ENCODE measurements at places on chromosomes 2 and 18.

- no peaks in the 10 kb centered on the region for H3K27me3 ChIP-seq
- no peaks in the 10 kb centered on the region for H3K4me1 ChIP-seq
- no peaks in the 10 kb centered on the region for H3K36me3 ChIP-seq
- H3K27ac ChIP-seq = no peak overlapping the region
- H3K4me3 ChIP-seq = no peak overlapping the region
- no peak for DNase-seq
Observed at GRCh38 chr2:201966691-201967438, 66.8 kb upstream of the FZD7 start.

- no peak for DNase-seq
- no peaks in the 10 kb centered on the region for H3K27me3 ChIP-seq
- no peak overlapping the region for H3K4me3 ChIP-seq
- H3K27ac ChIP-seq = no peak overlapping the region
Observed at GRCh38 chr2:60073201-60073600, 480.3 kb downstream of the BCL11A start.

- H3K4me3 ChIP-seq = no peak overlapping the region
- H3K4me1 ChIP-seq = no peaks in the 10 kb centered on the region
- no peaks in the 10 kb centered on the region for H3K36me3 ChIP-seq
- H3K27ac ChIP-seq = no peak overlapping the region
Observed at GRCh38 chr2:142037066-142037465, 93.8 kb downstream of the LRP1B start.

GRCh38 chr2:46171996-46172546, 125.1 kb upstream of the EPAS1 start:
- H3K4me3 ChIP-seq = no peak overlapping the region
- no peaks in the 10 kb centered on the region for H3K27me3 ChIP-seq

DNA sequence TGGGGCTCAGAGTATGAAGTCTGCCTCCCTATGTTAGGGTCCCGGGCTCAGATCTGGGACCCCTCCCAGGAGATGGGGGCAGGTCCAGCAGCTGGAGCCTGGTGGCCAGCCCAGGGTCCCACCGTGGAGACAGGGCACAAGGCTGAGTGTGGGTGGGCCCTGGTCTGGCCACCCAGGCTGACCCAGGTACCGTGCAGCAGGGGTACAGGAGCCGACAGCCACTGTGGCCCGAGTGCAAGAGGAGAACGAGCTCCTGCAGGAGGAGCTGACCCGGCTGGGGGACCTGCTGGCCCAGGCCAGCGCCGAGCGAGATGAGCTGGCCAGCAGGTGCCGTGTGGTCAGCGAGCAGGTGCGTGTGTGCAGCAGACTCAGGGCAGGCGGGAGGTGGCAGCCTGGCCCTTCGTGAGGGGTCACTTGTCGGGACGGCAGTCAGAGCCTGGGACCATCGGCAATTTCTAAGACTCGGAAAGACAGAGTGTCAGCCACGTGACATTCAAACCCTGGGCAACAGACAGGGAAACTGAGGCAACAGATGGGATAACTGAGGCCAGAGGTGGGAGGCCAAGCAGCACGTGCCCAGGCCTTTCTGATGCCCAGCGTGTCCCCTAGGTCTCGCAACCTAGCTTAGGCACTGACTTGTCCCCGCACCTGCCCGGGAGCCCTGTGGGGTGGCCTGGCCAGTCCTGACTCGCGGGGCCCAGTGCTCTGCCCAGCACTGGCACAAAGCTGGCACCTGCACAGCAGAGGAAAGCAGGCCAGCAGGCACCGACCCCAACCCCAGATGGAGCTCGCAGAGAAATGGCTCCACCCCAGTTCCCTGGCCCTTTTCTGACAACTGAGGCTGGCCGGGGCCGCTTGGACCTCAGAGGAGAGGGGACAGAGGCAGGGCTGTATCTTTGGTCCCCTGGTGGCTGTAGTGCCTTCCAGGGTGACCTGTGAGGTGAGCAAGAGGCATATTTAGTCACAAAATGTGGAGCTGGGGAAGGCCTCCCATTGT, 13.9 kb downstream of the CROCC2 start:
- DNase-seq = no peak
- no peaks in the 10 kb centered on the region for H3K4me1 ChIP-seq
- no peak overlapping the region for H3K4me3 ChIP-seq
- no peak overlapping the region for H3K27ac ChIP-seq

DNA sequence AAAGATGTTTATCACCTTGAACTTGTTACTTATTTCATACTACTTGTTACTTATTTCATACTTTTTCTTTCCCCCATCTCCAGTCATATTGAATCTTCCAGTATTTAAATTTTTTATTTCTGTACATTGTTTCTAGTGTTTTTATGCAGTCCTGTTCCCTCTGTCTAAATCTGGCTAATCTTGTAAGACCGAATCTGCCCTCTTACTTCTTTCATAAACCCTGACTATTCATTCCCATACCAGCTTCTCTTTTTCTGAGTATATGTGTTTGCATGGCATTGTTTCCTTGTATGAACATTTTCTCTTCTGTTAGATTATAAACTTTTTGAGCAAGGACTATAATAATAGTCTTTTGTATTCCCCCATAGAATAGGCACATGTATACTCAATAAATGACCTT, 131.7 kb downstream of the TAF4B start:
- H3K27ac ChIP-seq = no peak overlapping the region
- no peaks in the 10 kb centered on the region for H3K4me1 ChIP-seq
- H3K27me3 ChIP-seq = no peaks in the 10 kb centered on the region

DNA sequence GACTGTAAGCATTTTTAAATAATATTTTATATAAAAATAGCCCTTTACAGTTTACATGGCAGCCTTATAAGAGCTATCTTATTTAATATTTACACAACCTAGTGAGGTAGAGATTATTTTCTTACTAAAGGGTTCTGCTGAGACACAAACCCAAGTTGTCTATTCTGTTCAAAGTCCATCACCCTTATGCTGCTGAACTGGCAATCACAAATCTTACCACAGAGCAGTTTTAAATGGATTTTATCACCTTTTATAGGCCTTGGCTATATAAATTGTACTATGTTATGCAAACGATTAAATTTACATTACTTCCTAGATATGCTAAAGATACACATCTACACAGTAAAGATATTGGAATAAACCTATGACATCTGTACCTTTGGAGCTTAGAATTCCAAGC, 40.7 kb downstream of the RBM45 start:
- no peak for DNase-seq
- no peak overlapping the region for H3K27ac ChIP-seq
- H3K4me3 ChIP-seq = no peak overlapping the region
- H3K36me3 ChIP-seq = no peaks in the 10 kb centered on the region
- H3K4me1 ChIP-seq = no peaks in the 10 kb centered on the region
- no peaks in the 10 kb centered on the region for H3K27me3 ChIP-seq

DNA sequence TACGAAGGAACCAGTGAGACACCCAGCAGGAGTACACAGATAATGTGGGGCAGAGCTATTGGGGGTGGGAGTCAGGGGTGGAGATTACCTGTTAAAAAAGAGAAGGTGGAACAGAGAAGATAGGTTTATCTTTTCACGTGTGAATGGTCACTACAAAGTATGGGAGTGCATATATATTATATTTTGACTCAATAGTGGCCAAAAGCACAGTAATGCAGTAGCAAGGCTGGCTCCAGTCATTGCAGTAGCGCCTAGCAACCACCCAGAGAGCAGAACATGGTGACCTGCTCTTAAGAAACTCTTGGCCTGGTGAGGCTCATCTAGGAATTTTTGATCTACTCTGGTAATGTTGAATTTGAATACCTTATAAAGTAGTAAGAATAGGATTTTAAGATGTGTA, 1.0 kb downstream of the IMPACT start:
- peaks cover 11% of the 10 kb centered on the region for H3K27me3 ChIP-seq
- H3K4me3 ChIP-seq = no peak overlapping the region
- H3K4me1 ChIP-seq = peaks cover 11% of the 10 kb centered on the region
- H3K27ac ChIP-seq = no peak overlapping the region
- H3K36me3 ChIP-seq = peaks cover 9% of the 10 kb centered on the region
- no peak for DNase-seq

- DNase-seq = peak; percentile 32
- peaks cover 30% of the 10 kb centered on the region for H3K4me1 ChIP-seq
- H3K4me3 ChIP-seq = peak overlapping the region; percentile 31
- H3K27me3 ChIP-seq = no peaks in the 10 kb centered on the region
Observed at GRCh38 chr2:223042704-223043118, 9.3 kb upstream of the KCNE4 start.

GRCh38 chr2:44166096-44166495, 2.6 kb upstream of the PPM1B start:
- H3K36me3 ChIP-seq = no peaks in the 10 kb centered on the region
- H3K4me3 ChIP-seq = no peak overlapping the region
- H3K27ac ChIP-seq = no peak overlapping the region
- no peaks in the 10 kb centered on the region for H3K27me3 ChIP-seq
- no peak for DNase-seq

- DNase-seq = no peak
- peaks cover 75% of the 10 kb centered on the region for H3K36me3 ChIP-seq
- H3K4me3 ChIP-seq = no peak overlapping the region
- no peaks in the 10 kb centered on the region for H3K4me1 ChIP-seq
- H3K27ac ChIP-seq = no peak overlapping the region
- no peaks in the 10 kb centered on the region for H3K27me3 ChIP-seq
Observed at GRCh38 chr2:3254442-3254941, 123.1 kb downstream of the EIPR1 start.

- H3K27ac ChIP-seq = no peak overlapping the region
- no peak overlapping the region for H3K4me3 ChIP-seq
- DNase-seq = no peak
- H3K27me3 ChIP-seq = no peaks in the 10 kb centered on the region
- no peaks in the 10 kb centered on the region for H3K36me3 ChIP-seq
Observed at GRCh38 chr2:158130832-158131473, 29.3 kb downstream of the UPP2 start.

GRCh38 chr2:216934151-216934550, 74.3 kb upstream of the TNP1 start:
- H3K27me3 ChIP-seq = no peaks in the 10 kb centered on the region
- H3K4me3 ChIP-seq = no peak overlapping the region

GRCh38 chr2:80281049-80281448, 23.5 kb downstream of the LRRTM1 start:
- H3K27me3 ChIP-seq = no peaks in the 10 kb centered on the region
- no peak overlapping the region for H3K4me3 ChIP-seq
- no peaks in the 10 kb centered on the region for H3K36me3 ChIP-seq
- H3K27ac ChIP-seq = no peak overlapping the region
- no peak for DNase-seq

DNA sequence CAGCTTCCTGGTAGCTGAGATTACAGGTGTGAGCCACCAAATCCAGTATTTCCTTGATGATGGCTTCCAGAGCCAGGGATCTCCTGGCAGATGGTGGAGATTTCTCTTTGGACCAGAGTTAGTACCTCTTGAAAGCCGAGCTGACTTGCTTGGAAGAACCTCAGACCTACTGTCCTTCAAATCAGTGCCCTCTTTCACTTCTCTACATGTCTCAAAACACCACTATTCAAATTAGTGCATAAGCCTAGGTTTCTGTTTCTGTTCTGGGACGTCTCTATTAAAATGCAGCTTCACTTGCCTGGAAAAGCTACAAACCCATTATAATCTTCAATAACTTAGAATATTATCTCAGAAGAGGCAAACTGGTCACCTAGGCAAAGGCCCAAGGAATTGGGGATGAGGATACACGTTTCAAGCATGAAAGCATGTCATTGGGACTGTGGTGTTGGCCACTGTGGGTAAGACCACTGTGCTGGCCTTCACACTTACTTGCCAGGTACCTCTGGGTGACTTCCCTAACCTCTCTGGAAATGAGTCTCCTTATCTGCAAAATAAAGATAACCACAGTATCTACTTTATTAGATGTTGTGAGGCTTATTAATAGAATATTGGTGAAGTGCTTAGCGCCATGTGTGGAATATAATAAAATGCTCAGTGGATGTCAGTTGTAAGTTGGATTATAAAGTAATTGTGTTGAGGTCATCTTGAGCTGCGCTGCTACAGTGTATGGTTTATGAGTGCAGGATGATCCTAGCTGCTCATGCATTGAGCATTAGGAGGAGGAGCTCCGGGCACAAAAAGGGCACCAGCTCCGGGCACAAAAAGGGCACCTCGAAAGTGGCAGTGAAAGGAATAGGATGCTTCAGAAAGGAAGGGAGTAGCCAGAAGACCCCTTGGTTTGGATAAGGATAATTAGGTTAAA, 84.5 kb downstream of the DOCK10 start:
- peaks cover 45% of the 10 kb centered on the region for H3K4me1 ChIP-seq
- DNase-seq = peak; percentile 42
- H3K36me3 ChIP-seq = no peaks in the 10 kb centered on the region
- H3K27ac ChIP-seq = peak overlapping the region; percentile 34
- H3K27me3 ChIP-seq = no peaks in the 10 kb centered on the region

GRCh38 chr2:240622531-240623235, 2.6 kb upstream of the GPR35 start:
- no peaks in the 10 kb centered on the region for H3K36me3 ChIP-seq
- H3K27ac ChIP-seq = peak overlapping the region; percentile 73
- DNase-seq = peak; percentile 33
- H3K4me1 ChIP-seq = peaks cover 82% of the 10 kb centered on the region
- H3K27me3 ChIP-seq = no peaks in the 10 kb centered on the region
- no peak overlapping the region for H3K4me3 ChIP-seq

DNA sequence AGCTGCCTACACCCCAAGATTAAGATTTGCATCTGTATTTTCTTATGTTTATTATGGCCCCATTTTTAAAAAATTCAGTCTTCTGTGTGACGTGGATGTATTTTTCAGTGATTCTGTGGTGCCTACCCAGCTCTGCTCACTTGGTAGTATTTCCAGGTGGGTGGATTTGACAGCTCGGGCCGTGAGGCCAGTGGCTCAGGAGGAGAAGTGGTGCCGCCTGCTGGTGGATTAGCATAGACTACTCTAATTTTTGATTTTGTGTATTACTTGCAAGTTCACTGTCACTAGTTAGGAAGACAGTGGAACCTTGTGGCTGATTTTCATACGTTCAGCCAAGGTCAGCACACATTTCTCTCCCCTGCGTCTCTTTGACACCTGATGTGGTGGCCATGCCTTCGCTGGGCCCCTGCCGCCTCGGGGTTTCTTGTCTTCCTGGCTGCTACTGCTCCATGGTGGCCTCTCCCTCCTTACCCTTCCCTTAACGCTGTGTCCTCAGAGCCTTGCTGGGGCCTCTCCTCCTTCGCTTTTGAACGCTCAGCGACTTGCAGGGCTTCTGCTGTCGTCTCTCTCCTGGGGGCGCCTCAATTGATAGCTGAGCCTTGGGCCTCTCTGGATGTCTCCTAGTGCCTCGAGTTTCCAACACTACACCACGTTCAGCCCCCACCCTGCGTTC, 89.4 kb downstream of the DGKD start:
- DNase-seq = peak; percentile 15
- no peak overlapping the region for H3K27ac ChIP-seq
- no peaks in the 10 kb centered on the region for H3K27me3 ChIP-seq
- H3K4me3 ChIP-seq = no peak overlapping the region

DNA sequence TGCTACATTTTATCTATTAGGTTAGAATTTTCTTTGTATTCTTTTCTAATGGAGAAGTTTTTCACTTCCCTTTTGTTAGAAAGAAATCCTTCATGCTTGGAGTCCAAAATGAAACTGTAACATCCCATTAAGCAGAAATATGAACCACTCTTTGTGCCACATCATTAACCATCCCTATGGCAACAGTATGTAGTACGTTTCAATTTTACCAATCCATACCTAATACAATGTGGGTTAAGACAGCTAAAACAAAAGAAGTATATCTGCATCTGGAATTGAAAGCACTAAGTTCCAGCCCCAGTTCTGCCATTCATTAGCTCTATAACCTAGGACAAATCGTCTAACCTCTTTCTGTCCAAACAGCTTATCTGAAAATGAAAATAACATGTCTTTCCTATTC, 409.2 kb upstream of the SPHKAP start:
- H3K4me1 ChIP-seq = no peaks in the 10 kb centered on the region
- H3K36me3 ChIP-seq = no peaks in the 10 kb centered on the region

Measured in CD14-positive monocyte (primary cell).